Gastroesophageal sphincter (tissue), 4 donors: ENCODE measurements at places on chromosomes 2 and 18. TPM values are rescaled to one million over a fixed set of nuclear protein-coding genes. Genes with fewer than 3 reads are reported as not detected.

Gene DPP10
- 1.9 TPM for total RNA-seq

Gene MRO
- 0.16 TPM for total RNA-seq

- no peak for ATAC-seq
Observed at GRCh38 chr2:118846442-118846952, 951 bp downstream of the EN1 start.

DNA sequence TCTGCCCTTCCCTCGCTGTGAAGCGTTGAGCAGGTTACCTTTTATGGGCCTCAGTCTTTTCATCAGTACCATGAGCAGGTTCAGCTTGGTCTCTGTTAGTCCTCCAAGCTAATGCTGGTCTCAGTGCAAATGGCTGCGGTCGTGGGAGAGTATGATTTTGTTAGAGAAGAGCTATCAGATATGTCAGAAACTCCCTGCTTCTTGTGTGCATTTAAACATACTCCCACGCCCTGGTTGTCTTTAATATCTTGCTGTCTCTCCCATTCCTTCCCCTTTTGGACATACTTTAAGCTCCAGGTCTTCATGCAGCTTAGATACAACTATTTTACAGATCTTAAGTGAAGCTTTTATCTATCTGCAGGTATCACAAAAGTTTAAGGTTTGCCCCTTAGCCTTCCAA, 62.9 kb downstream of the EFR3B start:
- ATAC-seq: no peak

GRCh38 chr2:45312275-45312674, 298.8 kb downstream of the SRBD1 start:
- ATAC-seq: no peak

DNA sequence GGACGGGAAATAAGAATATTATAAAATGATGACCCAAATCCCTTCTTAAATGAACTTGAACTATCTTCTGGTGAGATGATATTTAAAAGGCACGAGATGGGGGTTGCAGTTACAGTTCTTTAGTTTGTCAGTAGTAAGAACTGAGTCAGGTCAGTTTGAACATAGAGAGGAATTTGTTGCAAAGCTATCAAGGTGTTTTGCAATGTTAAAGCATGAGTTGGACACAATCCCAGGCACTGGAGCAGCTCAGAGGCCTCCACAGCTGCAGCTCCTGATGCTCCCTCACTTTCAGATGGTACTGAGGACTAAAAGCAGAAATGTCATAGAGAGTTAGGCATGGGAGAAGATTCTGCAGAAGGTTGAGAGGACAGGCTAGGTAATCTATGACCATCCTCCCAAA, 236.0 kb downstream of the BCL2 start:
- no peak for ATAC-seq

DNA sequence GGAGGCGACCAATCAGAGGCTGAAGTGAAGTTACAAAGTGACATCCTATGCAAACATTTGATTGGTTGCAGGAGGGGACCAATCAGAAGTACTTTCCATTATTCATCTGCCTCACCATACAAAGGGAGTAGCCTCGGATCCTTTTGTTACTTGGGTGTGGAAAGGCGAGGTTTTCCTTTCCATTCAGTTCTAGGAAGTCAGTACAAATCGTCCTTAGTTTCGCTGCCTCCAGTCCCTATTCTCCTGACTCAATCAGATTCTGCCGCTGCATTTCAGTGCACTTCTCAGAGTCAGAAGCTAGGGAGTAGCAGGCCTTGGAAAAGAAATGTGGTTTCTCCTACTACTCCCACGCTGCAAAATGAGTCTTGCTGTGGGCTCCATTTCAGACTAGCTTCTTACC, 149.4 kb downstream of the DTNA start:
- no peak for ATAC-seq
